Activated CD8-positive, alpha-beta memory T cell treated with anti-CD3 and anti-CD28 coated beads for 4 hours (primary cell): ENCODE measurements at places on chromosomes 5 and 9.

- no peak for DNase-seq
Observed at GRCh38 chr5:57779383-57780223, 297.0 kb upstream of the ACTBL2 start.

DNA sequence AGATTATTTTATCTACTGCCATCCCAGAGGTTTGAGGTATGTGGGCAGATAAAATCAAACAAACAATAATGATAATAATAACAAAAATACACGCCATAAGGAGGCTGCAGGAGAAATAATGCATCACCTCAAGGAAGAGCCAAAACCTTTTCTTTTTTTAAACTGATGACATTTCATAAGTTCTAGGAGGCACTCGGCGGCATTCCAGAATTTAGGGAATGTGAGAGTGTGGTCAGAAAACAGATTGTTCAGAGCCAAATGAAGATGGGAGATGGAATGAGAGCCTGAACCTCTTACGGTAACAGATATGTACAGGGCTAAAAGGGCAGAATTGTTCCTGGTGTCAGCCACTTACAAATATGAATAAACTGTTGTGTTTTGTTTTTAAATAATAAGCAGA lies 615.0 kb upstream of the CHD1 start:
- DNase-seq: no peak

GRCh38 chr5:54859316-54859715 lies 126.1 kb downstream of the ESM1 start:
- DNase-seq: no peak

DNA sequence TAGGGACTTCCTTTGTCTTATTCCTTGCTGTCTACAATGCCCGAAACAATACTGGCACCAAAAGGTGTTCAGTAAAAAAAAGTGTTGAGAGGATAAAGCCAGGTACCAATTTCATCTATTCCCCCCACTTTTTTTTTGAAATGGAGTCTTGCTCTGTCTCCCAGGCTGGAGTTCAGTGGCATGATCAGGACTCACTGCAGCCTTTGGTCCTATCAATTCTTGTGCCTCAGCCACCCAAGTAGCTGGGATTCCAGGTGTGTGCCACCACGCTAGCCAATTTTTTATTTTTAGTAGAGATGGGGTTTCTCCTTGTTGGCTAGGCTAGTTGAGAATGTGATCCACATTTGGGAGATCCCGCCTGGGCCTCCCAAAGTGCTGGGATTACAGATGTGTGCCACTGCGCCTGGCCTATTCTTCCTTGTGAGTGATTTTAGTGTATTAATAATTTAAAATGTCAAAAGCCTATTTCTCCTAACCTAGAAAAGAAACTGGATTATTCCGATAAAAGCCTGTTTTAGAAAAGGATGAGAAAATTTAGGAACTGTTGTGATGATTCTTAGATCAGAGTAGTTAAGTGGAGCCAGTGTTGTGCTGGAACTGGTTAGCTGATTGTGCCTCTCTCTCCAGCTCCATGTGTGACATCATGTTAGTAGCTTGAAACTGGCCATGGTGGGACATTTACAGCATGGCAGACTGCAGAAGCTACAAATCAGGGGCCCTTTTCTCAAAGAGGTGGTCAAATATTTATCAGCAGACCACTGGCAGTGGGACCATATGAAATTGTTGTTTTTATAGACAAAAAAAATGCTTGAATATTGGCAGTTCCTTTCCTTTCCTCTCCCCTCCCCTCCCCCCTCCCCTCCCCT lies 14.3 kb downstream of the CDC42SE2 start:
- DNase-seq: no peak

DNA sequence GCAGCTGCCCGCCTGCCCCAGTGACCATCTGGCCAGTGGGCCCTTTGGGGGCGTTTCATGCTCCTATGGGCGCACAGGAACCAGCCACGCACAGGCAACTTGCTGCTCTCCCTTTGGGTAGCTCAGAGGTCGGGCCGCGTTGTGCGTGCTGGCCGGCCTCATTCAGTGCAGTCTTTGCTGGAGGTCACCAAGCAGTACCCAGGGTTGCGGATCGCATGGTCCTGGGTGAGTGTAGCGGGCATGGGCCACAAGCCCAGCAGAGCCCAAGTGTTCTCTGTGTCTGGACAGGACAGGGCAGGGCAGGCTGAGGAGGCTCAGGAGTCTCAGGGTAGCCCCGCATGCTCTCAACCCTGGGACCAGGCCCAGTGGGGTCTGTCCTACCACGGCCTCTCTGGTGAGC lies 9.9 kb upstream of the MRNIP start:
- DNase-seq: no peak

DNA sequence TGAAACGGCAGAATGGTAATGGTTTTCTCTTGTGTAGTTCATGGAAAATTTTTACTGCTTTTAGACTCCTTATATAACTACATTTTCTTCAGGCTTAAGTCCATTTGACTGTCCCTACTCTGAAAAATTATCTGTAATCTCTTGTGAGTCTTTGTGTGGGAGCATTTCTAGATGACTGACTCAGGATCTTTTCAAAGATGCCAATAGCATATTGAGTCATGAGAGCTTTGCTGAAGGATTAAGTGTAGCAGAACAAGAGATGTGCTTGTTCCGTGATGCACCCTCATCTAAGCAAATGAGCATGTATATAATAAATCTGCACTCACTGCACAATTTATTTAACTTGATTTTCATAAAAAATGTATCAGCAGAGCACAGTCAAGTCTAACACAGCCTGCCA lies 298.7 kb upstream of the CDH6 start:
- DNase-seq: no peak

DNA sequence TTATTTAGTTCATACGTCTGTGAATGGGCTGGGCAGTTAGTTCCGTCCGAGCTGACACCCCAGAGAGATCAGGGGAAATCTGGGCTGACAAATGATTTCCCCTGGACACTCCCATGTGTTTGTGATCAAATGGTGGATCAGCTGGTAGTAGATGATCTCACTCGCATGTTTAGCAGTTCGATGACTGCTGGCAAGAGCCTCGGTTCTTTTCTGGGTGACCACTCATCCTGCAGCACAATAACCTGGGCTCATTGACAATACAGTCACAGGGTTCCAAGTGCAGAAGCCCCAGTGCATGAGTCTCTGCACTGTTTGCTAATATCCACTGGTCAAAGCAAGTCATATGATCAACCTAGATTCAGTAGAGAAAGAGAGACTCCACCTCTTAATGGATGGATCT lies 155.9 kb downstream of the NR2F1-AS1 start:
- no peak for DNase-seq

DNA sequence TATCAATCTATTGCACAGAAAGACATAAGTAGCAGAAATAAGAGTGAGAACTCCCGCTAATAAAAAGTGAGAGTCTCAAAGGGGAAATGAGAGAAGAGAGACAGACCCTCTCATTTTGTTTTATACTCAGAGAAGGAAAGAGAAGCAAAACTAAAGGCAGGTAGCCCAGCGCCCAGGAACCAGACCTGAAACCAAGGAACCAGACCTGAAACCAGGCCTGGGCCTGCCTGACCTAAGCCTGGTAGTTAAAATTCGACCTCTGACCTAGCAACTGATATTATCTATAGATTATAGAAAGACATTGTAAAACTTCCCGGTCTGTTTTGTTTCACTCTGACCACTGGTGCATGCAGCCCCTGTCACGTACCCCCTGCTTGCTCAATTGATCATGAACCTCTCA lies 134.5 kb upstream of the SEMA6A start:
- DNase-seq: no peak

DNA sequence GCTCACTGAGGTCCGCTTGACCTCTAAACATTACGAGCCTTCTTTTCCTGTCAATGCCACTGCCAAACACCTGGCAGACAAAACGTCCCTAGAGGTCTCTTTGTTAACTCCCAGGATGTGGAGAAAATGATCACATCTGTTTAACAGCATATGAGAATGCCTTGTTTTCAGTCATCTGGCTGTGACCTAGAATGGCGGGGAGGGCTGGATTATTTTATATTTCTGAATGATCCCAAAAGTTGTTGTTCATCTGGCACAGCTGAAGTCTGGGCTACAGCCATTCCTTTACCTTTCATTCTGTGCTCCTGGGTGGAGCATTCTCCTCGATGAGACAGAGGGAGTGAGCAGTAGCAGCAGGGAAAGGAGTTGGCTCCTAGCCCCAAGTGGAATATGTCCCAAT lies 138.2 kb downstream of the PRDM6 start:
- DNase-seq: no peak

DNA sequence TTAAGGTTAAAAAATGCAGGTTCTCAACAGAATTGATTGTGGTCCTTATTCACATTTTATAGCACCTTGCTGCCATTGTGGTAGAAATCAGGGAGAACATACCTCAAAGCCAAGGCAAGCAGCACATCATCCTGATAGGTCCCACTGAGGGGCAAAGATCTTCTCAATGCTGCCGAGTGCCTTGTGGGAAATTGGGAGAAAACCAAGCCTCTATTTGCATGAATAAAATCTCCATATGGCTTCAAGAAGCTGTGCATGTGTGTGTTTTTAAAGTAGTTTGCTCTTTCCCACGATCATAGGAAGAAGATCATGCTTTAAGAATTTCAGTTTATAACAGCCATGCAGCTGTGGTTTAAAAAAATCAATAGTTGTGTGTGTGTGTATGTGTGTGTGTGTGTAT lies 216.9 kb upstream of the FBXL7 start:
- DNase-seq: no peak

DNA sequence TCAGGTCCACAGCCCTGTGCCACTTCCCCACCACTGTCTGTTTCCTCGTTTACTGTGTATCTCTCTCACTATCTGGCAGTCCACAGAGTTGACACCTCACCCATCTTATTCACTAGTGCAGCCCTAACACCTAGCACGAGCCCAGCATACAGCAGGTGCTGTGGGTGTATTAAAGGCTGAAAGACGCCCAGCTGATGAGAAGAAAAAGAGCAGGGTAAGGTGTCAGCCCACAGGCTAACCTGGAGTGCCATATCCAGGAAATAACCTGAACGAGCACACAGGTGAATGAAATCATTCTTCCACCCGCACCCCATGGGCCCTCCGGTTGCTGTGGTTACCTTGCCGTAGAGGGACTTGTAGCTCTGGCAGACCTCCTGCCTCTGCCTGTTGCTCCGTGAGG lies 18.6 kb downstream of the ANXA6 start:
- no peak for DNase-seq

DNA sequence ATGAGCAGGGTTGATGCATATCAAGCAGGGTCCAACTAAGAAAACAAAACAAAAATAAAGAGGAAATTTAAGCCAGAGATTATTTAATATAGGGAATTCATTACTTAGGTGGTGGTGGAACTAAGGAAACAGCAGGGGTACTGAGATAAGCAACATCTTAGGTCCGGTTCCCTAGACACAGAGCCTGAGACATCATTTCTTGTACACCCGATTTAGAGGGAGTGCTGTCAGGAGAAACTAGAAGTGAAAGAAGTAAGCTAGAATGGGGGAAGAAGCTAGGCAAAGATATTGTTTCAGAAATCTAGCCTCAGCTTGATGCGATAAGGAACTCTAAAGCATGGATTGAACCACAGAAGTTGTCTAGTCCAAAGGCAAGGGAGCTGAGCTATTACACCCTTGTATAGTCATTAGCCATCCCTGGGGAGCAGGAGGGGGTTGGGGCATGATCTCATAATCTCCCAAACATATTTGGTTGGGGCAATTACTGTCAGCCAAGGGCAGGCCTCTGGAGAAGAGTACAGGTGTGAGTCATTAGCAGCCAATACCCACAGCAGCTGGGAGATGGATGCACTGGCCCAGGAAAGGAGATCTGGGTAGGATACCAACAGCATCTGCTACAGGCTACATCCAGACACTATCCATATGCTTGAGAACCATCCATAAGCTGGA lies 194.5 kb downstream of the ARL15 start:
- DNase-seq: no peak

DNA sequence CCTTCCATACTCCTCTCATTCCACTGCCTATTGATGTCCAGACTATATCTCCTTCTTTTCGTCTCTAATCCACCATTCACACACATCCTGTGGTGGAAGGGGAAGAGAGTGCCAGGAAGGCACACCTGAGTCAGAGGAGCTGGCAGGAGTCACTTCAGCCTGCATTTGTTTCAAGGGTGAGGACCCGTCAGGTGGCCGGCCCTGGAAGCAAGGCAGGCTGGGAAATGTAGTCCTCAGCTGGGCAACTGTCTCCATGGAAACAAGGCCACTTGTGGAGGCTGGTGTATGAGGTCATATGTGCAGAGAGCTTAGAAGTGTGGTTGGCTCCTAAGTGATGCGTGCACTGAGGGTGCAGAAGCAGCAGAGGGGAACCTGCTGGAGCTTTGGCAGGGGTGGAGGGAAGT lies 278.4 kb downstream of the NSG2 start:
- DNase-seq: no peak

DNA sequence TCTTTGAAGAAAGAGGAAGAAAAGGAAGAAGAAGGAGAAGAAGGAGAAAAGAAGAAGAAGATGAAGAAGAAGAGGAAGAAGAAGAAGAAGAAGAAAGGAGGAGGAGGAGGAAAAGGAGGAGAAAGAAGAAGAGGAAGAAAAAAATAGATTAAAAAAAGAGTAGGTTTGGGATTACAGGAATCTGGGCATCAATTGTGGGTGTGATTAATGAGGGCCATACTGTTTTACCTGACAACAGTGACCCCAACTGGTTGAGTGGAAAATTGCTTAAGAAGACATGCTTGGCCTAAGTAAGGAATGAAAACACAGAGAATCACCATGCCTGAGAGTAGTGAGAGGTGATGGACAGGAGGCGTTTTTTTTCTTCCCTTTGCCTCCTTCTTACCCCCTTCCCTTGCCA lies 114.6 kb downstream of the FAM170A start:
- DNase-seq: no peak

- no peak for DNase-seq
Observed at GRCh38 chr5:19314840-19315239, 673.2 kb downstream of the CDH18 start.

GRCh38 chr5:75306746-75307145 lies 30.3 kb upstream of the HMGCR start:
- no peak for DNase-seq

DNA sequence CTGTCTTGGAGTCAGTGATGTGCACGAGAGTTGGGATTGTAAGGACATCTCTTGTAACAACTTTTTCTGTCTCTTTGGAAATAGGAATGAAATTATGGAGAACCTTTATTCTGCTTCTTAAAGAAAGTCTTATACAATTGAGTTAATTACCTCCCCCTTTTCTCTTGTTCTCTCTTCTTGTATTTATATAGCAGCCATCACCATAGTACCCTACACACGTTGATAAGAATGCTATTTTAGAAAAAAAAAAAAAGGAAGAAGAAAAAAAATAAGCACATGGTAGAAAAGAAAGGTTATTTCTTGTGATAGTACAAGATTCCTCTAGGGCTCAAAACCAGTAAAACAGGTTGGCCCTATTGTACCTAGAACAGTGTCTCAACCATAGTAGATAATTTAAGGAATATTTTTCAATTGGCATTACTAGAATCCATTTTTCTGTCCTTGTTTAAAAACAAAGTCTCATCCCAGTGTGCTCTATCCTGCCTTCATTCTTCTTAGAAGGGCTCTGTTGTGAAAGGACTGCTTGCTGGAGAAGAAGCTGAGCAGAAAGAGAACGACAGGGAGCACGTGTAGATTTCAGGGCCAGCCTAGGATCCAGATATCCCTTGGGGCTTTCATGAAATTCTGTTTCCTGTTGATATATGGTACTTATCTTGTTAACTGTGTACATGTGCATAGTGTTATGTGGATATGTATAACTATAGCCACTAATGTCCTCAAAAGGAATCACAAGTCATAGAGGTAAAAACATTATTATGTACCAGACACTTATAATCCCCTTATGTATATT lies 392.3 kb upstream of the MEF2C start:
- no peak for DNase-seq
